IPS DF 6.9 (cell line): ENCODE measurements at places on chromosomes 12 and 14.

GRCh38 chr14:74896400-74896799 lies 14.7 kb downstream of the DLST start:
- no peak for DNase-seq
- no peak overlapping the region for H3K27ac ChIP-seq
- no peaks in the 10 kb centered on the region for H3K4me1 ChIP-seq

DNA sequence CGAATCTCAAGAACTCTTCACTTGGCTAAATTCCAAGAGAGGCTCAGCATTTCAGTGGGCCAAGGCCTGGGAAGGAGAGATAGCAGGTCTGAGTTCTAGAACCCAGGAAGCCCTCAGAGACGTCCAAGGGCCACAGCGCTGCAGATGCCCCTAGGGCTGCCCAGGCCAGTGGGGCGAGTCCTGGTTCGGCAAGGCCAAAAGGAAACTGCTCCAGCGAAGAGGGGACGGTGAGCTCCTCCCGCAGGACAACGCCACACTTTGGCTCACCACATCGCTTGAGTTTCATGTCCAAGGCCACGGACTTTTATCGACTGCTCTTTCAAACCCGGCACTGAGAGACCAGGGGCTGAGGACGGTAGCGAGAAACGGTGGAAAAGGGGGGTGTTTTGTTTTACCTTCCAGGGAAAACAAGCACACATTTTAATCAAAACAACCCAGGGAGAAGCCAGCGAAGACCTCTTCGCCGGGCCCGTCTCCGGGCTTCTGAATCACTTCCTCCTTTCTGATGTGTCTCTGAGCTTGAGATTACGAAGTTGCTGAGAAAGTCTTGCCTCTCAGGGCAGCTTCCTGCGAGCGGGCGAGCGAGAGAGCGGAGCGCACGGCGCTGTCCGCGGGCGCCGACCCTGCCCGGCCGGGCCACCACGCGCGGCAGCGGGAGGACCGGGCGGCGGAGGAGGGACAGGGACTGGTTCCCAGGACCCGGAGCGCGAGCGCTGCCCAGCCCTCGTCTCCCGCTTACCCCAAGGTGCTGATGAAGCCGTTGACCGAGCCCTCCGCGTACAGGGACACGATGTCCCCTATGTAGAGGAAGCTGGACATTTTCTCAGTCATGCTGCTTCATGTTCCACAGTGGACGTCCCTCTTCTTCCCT lies 808 bp downstream of the ITPR2 start:
- no peak overlapping the region for H3K27ac ChIP-seq
- H3K4me1 ChIP-seq = no peaks in the 10 kb centered on the region
- no peaks in the 10 kb centered on the region for H3K27me3 ChIP-seq
- peak overlapping the region; percentile 74 for H3K4me3 ChIP-seq
- no peaks in the 10 kb centered on the region for H3K36me3 ChIP-seq
- no peak for DNase-seq

- peaks cover 11% of the 10 kb centered on the region; the same call in 1 of the 2 replicates for H3K36me3 ChIP-seq
- DNase-seq = no peak
- H3K4me1 ChIP-seq = peaks cover 8% of the 10 kb centered on the region
These were observed 2.2 kb downstream of the NAB2 start for GRCh38 chr12:57090924-57091637.

DNA sequence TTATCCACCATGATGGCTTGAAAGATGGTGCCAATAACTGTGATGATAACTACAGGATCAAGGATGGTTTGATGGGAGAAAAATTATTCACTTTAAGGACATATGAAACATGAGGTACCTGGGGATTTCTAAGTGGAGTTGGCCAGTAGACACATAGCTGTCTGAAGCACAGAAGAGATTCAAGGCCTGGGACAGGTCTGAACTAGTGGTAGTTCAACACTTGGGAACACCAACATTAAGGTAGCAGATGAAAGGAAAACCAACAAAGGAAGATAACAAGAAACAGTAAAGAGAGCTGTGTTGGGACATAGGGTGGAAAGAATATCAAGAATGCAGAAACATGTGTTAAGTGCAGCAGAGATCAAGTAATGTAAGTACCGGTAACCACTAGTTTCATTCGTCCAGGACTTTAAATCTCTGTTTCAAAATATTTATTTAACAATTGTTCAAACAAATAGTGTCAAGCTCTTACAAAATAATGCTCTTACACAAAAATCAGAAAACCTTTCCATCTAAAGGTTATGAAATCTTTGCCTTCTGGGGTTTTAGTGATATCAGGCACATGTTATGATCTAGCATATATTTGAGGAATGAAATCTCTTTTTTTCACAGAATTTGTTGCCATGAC lies 104.7 kb downstream of the ST8SIA1 start:
- no peak overlapping the region for H3K4me3 ChIP-seq
- DNase-seq = no peak
- H3K27ac ChIP-seq = no peak overlapping the region
- no peaks in the 10 kb centered on the region for H3K36me3 ChIP-seq
- no peaks in the 10 kb centered on the region for H3K4me1 ChIP-seq

DNA sequence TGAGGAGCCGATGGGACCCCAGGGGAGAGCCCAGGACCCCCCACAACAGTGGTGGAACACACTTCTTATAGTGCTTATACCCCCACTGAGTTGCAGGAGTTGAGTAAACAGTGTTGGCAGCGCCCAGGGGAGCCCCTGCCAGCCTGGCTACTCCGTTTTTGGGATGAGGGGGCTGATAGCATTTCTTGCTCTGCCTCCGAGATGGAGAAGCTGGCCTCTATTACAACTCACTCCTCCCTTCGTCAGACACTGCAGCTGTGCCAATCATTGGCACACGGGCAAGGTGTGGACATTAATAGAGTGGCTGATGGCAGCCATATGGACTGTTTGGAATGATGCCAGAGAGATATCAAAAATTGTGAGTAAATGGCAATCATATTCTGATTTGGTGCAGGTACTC lies 94.9 kb upstream of the TMPO start:
- peaks cover 3% of the 10 kb centered on the region; the same call in 1 of the 2 replicates for H3K4me1 ChIP-seq
- H3K36me3 ChIP-seq = no peaks in the 10 kb centered on the region
- H3K4me3 ChIP-seq = no peak overlapping the region
- H3K27ac ChIP-seq = no peak overlapping the region
- DNase-seq = no peak

- H3K4me1 ChIP-seq = no peaks in the 10 kb centered on the region
- no peaks in the 10 kb centered on the region for H3K36me3 ChIP-seq
- H3K27me3 ChIP-seq = no peaks in the 10 kb centered on the region
- H3K27ac ChIP-seq = no peak within 1 kb of the TSS
- H3K4me3 ChIP-seq = peak within 1 kb of the TSS; percentile 43
These were observed at the start of gene TMTC1 for GRCh38 chr12:29783773-29784666. Gene TMTC1 (minus strand): TSS chr12:29783942. CDS start chr12:29783751, 191 bp downstream.

- H3K4me1 ChIP-seq = 0 out of 2 replicates have a peak, but pooled peaks cover 1% of the 10 kb centered on the region
- no peaks in the 10 kb centered on the region for H3K36me3 ChIP-seq
- no peaks in the 10 kb centered on the region for H3K27me3 ChIP-seq
- no peak for DNase-seq
- no peak overlapping the region for H3K4me3 ChIP-seq
- no peak overlapping the region for H3K27ac ChIP-seq
These were observed 33.0 kb upstream of the SSTR1 start for GRCh38 chr14:38174711-38175110.

GRCh38 chr12:3113671-3114325 lies 36.6 kb downstream of the TSPAN9 start:
- no peaks in the 10 kb centered on the region for H3K36me3 ChIP-seq
- no peak overlapping the region for H3K27ac ChIP-seq
- no peaks in the 10 kb centered on the region for H3K4me1 ChIP-seq
- no peaks in the 10 kb centered on the region for H3K27me3 ChIP-seq

GRCh38 chr12:4934407-4935035 lies 24.8 kb downstream of the KCNA1 start:
- no peak for DNase-seq
- H3K36me3 ChIP-seq = no peaks in the 10 kb centered on the region
- no peaks in the 10 kb centered on the region for H3K4me1 ChIP-seq
- H3K4me3 ChIP-seq = no peak overlapping the region
- no peaks in the 10 kb centered on the region; the same call in 1 of the 2 replicates for H3K27me3 ChIP-seq

GRCh38 chr12:122137681-122138080 lies 36.3 kb downstream of the IL31 start:
- no peaks in the 10 kb centered on the region for H3K27me3 ChIP-seq
- DNase-seq = no peak
- peaks cover 15% of the 10 kb centered on the region for H3K36me3 ChIP-seq
- no peak overlapping the region for H3K27ac ChIP-seq
- no peak overlapping the region for H3K4me3 ChIP-seq
- H3K4me1 ChIP-seq = peaks cover 4% of the 10 kb centered on the region; the same call in 1 of the 2 replicates

GRCh38 chr14:68477110-68477455 lies 315.8 kb downstream of the ZFP36L1 start:
- no peak for DNase-seq
- peaks cover 10% of the 10 kb centered on the region; the same call in 1 of the 2 replicates for H3K4me1 ChIP-seq
- no peaks in the 10 kb centered on the region for H3K36me3 ChIP-seq
- no peak overlapping the region for H3K4me3 ChIP-seq
- H3K27ac ChIP-seq = no peak overlapping the region

GRCh38 chr12:60093428-60093827 lies 497.6 kb downstream of the SLC16A7 start:
- H3K4me3 ChIP-seq = no peak overlapping the region
- H3K36me3 ChIP-seq = no peaks in the 10 kb centered on the region
- no peaks in the 10 kb centered on the region for H3K4me1 ChIP-seq
- DNase-seq = no peak

DNA sequence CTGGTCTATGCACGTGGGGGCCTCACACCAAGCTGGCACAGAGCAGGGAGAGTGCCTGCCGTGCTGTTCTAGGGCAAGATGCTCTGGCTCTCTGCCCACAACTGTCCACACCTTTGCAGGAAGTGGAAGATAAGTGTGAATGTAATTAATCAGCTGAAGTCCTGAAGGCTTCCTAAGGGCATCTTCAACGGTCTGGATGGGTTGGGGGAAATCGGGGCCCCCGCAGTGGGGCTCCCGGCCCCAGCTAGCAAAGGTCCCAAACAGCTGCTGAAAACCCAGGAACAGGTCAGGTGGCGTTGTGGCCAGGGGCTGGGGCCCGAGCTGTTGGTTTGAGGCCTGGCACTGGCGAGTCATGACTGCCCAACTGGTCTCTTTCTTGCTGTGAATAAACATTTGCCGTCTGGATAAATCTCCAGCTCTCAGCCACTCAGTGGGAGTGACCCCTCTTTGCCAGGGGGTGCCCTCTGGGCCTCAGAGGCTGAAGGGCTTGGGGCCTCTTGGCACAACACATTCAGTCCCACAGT lies 6.7 kb upstream of the SLC25A29 start:
- H3K36me3 ChIP-seq = no peaks in the 10 kb centered on the region
- no peaks in the 10 kb centered on the region for H3K27me3 ChIP-seq
- H3K4me1 ChIP-seq = peaks cover 3% of the 10 kb centered on the region; the same call in 1 of the 2 replicates
- no peak overlapping the region for H3K27ac ChIP-seq
- no peak for DNase-seq

DNA sequence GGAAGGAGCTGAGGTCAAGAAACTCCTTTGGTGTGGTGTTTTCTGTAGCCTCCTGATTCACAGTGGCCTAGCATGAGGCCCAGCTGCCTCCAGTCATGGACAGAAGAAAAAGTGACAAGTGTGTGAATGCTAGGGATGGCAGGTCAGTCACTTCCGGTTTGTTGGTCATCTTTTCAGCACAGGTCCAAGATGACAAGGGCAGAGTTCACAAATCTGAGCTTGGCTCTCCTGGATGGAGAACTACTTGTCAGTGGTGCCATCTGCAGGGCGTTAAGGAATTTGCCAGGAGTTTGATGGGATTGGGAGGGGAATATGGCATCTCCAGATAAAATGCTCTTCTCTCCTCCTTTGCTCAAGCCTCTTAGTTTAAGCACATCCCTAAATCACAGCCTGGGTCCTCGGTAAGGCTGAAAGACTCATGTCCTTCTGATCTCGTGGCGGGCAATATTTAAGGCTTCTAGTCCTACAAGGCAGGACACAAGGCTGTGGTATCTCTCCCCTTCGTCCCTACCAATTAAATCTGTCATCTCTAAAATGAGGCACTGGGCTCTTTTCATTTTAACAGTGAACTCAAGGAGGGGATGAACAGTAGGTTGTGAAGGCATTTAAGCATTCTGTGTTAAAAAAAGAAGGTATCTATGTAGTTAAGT lies 10.0 kb downstream of the TUBA1B start:
- 0 out of 2 replicates have a peak, but pooled peaks cover 2% of the 10 kb centered on the region for H3K4me1 ChIP-seq
- H3K36me3 ChIP-seq = no peaks in the 10 kb centered on the region
- H3K4me3 ChIP-seq = no peak overlapping the region
- no peak for DNase-seq
- H3K27ac ChIP-seq = no peak overlapping the region
- H3K27me3 ChIP-seq = no peaks in the 10 kb centered on the region

GRCh38 chr12:59444932-59445331 lies 150.9 kb upstream of the SLC16A7 start:
- H3K27ac ChIP-seq = no peak overlapping the region
- H3K4me3 ChIP-seq = no peak overlapping the region

DNA sequence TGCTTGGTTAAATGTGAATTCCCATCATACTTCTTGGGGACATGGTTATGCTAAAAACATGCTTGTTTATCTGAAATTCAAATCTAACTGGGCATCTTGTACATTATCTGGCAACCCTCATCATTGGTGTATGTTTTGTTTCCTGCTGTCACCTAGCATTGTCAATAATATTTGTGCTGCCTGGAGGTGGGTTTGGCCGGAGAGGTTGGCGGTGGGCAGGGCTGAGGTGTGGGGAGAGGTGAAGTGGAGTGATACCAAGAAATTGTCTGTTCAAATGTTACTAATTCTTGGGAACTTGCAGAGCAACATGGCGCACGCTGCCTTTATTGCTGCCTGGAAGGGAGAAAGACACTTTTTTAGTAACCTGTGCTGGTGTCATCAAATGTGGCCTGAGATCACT lies 280.5 kb downstream of the VRK1 start:
- no peak for DNase-seq
- H3K4me3 ChIP-seq = no peak overlapping the region
- H3K27me3 ChIP-seq = no peaks in the 10 kb centered on the region
- H3K4me1 ChIP-seq = no peaks in the 10 kb centered on the region

DNA sequence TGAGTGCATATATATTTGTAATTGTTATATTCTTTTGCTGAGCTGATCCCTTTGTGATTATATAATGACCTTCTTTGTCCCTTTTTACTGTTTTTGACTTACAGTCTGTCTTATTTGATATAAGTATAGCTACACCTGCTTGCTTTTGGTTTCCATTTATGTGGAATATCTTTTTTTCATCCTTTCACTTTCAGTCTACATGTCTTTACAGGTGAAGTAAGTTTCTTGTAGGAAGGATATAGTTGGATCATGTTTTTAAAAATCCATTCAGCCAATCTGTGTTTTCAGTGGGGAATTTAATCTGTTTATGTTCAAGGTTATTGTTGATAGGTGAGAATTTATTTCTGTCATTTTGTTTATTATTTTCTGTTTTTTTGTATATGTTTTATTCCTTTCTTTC lies 12.1 kb downstream of the GZMH start:
- no peaks in the 10 kb centered on the region for H3K4me1 ChIP-seq
- no peak overlapping the region for H3K4me3 ChIP-seq
- no peaks in the 10 kb centered on the region for H3K27me3 ChIP-seq
